ENCODE measurements at places on chromosomes 11 and 22.
A peak's percentile ranks its signal among the peaks of the same experiment; 100 is the strongest.

GRCh38 chr11:64894070-64894811, 15.8 kb upstream of the EHD1 start:
- DNase-seq, result no peak

DNA sequence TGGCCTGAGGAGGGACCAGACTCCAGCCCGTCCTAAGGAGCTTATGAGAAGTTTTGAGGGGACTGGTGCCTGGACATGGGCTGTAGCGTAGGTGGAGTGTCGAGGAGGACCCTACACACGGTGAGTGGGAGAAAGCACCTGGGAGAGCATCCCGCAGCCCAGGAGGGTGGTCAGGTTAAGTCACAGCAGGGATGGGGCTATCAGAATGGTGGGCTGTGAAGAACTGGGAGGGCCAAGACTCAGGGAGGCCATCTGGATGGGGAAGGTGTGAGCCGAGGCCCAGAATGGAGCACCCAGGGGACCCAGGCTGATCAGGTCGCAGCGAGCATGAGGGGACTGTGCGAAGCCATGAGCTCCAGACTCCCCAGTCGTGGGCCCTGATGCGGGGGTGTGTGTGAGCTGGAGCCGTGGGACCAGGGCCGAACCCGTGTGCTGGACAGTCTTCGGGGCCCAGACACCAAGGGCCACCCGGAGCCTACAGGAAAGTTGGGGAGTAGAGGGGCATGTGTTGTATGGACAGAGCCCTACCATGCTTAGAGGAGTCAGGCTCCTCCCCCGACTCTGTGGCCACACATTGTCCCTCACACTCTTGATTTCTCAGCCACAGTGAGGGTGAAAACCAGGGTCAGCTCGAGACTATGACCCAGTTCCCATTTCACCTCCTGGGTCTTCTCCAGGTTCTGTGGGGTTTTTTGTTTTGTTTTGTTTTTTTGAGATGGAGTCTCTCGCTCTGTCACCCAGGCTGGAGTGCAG, 54.3 kb downstream of the BCR start:
- no peak for DNase-seq

GRCh38 chr11:35845860-35846259, 98.0 kb upstream of the LDLRAD3 start:
- DNase-seq, result no peak

DNA sequence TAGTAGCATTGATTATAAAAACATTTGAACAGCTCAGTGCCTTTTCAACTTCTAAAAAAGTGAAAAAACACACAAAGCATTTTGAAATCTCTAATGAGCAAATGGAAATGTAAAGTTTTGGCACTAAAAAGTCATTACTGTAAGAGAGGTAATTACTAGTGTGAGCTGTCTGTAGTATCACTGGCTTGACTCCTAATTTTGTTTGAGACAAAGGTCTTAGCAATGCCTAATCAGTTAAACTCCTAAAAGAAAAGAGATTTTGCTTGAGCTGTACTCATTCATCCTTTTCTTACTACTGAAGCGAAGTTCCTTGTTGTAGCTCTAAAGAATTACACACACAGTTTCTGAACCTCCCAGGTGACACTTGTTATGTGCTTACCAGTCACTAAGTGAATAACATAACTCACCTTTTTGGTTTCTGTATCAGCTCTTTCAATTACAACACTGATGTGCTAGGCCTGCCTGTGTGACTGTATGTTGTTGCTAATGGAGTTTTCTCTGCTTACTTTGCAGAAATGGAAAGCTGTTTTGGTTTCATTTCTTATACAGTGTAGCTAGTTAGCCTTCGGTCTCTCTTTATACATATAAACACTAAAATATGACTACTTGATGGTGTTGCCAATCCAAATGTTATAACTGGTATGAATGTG, 924.4 kb upstream of the TENM4 start:
- DNase-seq, result no peak

DNA sequence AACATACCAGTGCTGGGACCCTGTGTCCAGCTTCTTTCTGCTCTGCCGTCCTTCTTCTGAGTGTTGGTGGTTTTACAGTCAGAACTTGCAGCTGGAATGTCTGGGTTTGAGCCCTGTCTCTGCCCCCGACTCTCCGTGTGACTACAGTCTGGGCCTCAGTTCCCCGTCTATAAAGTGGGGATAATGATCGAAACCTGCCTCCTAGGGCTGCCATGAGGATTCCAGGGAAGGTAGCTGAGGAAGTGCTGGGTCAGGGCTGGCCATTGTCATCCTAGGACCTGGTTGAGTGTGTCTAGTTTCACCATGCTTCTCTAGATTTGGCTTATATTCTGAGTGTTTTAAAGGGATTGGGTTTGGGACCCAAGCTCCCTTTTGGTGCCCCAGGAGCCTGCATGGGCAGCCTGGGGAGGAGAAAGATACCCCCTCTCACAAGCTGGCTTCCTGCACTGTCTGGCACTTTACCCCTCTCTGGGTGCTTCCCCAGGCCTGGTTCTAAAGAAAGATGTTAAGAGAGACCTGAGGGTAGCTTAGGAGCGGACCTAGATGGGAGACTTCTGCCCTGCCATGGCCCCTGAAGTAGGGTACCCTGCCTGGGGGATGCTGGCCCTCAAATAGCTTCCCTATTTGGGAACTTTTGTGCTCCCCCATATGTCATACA, 49.9 kb downstream of the TSPAN18 start:
- DNase-seq, result no peak

DNA sequence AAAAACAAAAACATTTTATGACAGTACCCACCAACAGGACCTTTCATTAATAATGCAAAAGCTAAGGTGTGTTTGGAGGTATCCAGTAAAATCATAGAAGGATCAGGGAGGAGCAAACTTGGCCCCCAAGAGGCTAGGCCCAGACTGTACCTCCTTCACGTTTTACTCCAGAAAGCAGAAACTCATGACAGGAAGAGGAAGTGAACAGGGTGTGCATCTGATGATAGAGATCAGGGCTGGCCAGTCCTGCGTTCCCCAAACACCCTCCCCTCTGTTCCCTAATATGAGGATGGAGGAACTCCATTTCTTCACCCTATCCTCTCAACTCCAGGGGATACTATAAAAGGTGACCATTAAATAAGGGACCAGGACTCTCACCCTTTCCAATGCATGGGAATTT, 10.2 kb upstream of the MS4A12 start:
- DNase-seq, result peak; percentile 17

DNA sequence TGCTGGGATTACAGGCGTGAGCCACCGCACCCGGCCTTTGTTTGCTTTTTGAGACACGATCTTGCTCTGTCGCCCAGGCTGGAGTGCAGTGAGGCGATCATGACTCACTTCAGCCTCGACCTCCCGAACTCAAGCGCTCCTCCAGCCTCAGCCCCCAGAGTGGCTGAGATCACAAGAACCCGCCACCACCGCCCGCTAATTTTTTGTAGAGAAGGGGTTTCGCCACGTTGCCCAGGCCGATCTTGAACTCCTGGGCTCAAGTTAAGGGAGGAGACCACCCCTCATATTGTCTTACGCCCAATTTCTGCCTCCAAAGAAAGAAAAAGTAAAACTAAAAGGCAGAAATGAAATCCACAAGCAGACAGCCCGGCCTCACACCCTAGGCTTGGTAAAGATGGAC, 1.5 kb upstream of the POLA2 start:
- DNase-seq, result no peak

- DNase-seq, result peak; percentile 93
These were observed 12.0 kb downstream of the JAML start for GRCh38 chr11:118212781-118213191.

DNA sequence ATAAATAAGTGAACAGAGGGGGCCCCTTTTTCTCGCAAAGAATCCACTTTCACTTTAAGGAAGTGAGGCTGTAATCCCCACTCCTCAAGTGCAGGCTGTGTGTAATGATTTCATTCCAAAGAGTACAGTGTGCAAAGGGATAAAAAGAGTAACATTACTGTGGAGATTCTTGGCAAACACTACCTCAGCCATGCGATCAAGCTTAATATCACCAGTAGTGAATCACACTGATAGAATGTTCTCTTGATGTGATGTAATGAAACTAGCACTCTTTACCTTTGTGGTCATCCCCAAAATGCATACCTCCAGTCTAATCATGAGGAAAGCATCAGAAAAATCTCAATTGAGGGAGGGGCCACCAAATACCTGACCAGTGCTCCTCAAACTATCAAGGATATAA, 246.1 kb upstream of the CHORDC1 start:
- no peak for DNase-seq

DNA sequence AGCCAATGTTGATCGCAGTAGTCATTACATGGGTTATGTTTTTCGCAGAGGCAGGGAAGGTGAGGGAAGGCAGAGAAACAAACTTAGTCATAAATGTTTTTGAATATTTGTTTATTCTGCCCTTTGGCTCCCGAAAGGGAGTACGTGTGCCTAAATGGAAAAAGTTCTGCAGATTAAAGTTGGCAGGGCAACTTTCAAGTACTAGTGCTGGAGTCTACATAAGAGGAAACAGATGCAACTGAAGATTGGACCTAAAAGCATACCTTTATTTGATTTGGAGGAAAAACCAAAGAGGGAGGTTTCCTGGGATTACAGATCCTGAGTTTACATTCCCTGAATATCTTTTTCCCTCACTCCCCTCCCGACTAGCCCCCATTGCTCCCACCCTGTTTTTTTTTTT, 5.7 kb downstream of the HSD17B12 start:
- DNase-seq, result no peak

DNA sequence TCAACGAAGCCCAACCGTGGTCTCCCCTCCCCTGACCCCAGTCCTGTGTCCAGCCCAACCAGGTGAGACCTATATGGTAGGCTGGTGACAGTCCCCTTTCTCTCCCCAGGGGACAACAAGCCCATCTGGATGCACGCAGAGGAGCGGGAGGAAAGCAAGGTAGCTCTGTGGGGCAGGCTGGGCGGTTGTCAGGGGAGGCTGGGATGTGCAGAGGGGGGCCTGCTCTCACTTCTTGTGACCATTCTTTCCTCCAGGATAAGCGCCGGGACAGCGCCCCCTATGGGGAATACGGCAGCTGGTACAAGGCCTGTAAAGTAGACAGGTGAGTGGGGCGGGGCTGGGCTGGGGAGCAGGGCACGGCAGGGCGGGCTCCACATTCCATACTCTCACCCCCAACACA, 3.5 kb upstream of the RAB1B start:
- no peak for DNase-seq

DNA sequence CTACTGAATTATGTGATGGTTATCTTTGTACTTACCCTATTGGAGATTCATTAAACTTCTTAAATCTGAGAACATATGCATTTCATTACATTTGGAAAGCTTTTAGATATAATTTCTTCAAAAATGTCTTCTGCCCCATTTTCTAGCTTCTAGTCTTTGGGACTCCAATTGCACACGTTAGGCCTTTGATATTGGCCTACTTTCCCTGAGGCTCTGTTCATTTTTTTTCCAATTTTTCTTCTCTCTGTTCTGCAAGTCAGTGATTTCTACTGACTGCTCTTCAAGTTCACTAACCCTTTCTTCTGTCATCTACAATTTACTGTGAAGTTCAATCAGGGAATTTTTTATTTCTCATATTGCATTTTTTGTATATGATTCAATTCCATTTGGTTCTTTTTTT, 43.0 kb downstream of the FZD4 start:
- DNase-seq, result no peak

DNA sequence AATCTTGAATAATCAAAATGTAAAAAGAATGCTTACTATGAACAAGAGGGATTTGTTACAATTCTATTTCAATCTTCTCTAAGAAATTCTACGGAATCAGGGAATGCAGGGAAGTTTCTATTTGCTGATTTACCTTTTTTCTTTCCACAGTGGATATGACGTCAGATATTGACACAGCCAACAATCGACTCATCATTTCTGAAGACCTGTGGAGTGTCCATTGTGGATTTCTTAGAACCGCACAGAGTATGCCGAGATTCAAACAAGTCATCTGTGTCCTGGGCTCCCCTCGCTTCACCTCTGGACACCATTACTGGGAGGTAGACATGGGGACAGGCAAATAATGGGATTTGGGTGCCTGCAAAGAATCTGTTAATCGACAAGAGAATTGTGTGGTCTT, 4.1 kb upstream of the RFPL1 start:
- DNase-seq, result no peak

- DNase-seq, result no peak
These were observed 11.0 kb downstream of the NECTIN1 start for GRCh38 chr11:119717839-119718534.
